NCI-H345 (cell line): ENCODE measurements at places on chromosomes 13 and 19.
A peak's percentile ranks its signal among the peaks of the same experiment; 100 is the strongest.

DNA sequence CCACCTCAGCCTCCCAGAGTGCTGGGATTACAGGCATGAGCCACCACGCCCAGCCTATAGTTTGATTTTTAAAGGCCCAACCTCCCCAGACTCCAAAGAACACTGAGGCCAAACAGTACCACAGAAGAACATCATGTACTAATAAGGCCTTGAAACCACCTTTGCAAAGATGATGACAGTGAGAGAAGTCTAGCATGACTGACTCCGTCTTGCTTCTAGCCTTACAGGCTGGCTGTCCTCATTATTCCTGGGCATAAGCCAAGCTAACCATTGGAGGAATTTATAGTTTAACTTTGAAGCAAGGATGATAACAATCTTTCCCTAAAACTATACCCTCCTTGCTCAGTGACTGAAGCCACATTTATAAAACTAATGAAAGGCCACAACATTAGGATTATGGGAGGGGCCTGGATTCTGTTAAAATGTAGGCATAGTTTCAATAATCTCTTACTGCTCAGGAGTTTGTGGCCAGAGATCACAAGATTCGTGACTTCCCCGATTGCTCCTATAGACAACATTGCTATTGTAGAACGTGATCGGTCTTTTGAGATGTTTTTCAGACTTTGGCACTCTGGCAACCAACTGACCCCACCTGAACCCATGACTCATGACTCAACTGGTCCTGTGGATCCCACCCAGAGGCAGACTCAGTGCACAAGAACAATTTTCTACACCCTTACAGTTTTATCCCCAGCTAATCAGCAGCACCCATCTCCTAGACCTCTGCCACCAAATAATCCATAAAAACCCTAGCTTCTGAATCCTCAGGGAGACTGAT, 17.6 kb downstream of the GPR42 start:
- no peak for DNase-seq

DNA sequence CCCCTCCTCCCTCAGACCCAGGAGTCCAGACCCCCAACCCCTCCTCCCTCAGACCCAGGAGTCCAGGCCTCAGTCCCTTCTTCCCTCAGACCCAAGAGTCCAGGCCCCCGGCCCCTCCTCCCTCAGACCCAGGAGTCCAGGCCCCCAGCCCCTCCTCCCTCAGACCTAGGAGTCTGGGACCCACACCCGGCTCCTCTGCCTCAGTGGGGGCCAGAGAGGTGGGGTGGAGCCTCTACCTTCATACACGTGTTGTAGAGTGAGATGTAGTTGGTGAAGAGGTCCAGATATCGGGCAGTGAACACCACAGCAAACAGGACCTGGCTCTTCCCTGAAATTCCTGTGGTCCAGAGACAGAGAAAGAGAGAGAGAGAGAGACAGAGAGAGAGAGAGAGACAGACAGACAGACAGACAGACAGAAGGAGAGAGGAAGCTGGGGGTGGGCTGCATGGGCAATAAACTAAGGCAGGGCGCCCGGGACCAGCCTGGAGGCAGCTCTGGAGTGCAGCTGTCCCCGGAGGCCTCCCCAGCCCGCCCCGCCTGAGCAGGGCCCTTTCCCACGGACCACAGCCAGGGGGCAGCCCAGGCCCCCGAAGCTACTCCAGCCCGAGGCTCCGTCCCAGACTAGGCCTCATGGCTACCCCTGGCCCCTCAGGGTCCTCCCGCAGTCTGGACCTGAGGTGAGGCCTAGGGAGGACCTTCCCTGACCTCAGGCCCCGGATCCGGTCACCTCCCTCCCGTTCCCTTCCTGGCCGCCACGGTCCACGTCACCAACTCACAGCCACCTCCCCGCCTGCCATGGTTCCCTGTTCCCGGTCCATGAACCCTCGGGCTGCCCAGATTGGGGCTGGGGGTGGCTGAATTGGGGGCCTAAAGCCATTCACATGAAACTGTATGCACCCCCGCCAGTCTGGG, 907 bp downstream of the KDELR1 start:
- DNase-seq = peak; percentile 28

DNA sequence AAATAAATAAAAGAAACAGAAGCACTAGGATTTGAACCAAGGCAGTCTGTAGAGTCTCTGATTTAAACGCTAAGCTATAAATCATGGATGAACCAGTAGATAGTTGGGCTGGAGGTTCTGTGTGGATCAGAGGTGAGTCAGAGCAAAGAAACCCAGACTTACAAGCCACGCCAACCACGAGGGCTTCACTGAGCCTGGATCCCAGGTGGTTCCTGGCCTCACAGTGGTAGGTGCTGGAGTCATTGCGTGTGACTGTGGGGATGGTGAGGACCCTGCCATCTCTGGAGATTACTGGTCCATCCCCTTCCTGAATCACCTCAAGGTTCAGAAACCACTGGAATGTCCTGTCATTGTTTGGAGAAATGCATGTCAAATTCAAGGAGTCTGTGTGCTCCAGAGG, 19.3 kb upstream of the CEACAM20 start:
- DNase-seq = no peak

- DNase-seq = no peak
Measured at GRCh38 chr19:4013886-4014540, 6.5 kb downstream of the PIAS4 start.

DNA sequence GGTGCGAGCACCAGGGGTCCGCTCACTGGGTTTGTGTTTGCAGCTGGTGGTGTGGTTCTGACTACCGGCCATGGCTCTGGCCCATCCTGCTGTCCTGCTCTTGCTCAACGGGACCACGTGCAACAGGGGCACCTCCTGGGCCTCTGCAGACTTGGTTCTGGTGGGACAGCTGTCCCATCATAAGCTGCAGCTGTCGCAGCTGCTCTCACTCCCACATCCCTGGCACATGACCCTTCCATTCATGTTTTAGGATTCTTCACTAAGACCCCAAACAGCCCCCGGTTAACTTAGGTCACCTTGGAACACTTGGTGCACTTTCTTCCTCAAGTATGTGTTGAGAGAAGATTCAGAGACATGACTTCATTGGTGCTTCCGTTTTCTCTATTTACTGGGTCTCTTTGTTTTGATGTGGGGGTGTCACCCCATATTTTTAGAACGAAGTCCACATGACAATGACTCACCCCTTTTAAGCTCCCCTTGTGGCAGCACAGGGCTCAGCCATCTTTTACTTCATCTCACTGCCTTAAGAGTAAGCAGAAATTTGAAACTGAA, 68.4 kb upstream of the ARHGEF7 start:
- no peak for DNase-seq

DNA sequence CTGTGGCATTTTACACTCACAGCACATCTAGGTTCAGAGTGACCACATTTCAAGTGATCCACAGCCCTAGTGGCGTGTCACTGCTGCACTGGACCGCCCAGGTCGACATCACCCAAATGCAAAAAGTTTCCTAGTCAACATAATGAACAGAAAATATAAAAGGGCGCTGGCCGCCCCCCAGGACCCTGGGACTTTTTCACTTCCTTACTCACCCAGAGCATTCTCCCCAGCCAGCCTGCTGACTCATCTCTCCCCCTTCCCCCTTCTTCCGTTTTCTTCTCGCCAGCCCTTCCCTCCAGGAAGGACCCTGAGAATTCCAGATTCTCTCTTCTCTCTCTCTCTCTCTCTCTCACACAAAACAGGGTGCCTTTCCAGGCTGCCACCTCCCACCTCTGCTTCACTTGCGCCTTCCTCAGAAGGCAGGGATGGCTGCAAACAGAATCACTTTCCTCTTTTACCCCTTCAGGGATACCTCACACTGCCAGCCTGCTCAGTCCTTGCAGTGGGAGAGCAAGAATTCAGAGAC, 21.0 kb upstream of the GRWD1 start:
- no peak for DNase-seq

GRCh38 chr19:56821209-56821608, 19.3 kb downstream of the PEG3 start:
- DNase-seq = no peak

DNA sequence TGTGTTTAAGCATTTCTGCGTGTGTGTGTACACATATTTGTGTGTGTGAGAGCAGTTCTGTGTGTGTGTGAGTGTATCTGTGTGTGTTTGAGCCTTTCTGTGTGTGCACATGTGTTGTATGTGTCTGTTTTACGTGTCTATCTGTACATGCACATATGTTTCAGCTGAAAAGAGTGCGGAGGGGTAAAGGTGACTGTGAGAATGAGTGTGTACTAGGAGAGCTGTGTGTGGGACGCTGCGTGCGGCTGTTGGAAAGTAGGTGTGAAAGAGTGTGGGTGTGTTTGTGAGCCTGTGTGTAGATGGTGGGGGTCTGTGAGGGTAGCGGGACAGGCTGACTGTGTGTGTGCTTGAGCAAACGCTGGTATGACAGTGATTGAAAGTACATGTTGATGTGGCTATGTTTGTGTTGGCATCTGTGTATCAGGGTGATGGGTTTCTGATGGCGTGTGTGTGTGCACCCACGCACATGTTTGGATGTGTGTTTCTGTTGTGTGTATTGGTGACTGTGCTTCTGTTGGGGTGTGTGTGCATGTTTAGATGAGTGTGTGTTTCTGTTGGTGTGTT, 7.5 kb upstream of the TPM4 start:
- no peak for DNase-seq

DNA sequence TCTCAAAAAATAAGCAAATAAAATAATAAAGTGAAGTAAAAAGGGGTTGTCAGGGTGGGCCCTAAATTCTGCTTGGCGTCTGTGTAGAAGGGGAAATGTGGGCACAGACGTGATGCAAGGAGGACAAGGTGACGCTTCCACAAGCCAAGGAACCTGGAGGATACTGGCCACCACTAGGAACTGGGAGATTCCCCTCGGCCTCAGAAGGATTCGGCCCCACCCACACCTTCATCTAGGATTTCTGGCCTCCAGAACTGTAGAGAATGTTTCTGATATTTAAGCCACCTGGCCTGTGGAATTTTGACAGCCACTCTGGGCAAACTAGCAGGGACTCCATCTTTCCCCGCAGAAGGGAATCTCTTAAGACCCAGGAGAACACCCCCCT, 1.1 kb downstream of the PLEKHJ1 start:
- DNase-seq = no peak

DNA sequence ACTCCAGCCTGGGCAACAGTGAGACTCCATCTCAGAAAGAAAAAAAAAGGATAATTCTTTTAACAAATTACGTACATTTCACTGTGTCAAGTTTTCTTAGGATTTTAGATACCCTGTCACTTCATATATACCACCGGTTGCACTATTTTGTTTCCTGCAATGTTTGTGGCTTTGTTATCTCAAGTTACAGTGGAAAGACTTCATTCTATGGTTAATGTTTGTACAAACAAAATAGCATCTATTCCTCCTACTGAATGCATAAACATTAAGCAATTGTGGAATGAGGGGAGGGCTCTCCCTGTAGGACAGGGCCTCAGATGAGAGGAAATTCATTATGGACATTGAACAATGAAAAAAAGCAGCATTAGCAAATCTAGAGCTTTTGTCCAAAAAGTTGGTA, 120.1 kb downstream of the DNAJC3 start:
- DNase-seq = no peak

DNA sequence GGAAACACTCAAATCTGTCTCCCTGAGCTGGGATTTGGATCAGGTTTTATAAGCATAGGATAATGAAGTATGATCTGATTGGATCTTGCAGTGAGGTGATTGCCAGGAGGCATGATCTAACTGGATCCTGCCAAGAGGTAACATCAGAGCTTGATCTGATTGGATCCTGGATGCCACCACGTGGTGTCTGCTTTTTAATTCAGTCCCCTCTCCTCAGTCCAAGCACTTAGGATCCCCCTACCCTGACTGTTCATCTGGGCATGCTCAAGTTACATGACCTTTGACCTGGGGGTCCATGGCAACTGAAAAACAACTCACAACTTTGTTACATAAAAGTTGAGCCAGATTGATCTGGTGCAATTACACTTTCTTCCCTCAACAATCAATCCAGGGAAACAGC, 47.5 kb upstream of the LSM14A start:
- DNase-seq = no peak

- DNase-seq = no peak
Measured at GRCh38 chr19:7988307-7988706, 17.1 kb downstream of the ELAVL1 start.

- DNase-seq = no peak
Measured at GRCh38 chr13:29143847-29144246, 323.7 kb downstream of the MTUS2 start.

- no peak for DNase-seq
Measured at GRCh38 chr13:104466016-104466415, 1399.8 kb upstream of the SLC10A2 start.

DNA sequence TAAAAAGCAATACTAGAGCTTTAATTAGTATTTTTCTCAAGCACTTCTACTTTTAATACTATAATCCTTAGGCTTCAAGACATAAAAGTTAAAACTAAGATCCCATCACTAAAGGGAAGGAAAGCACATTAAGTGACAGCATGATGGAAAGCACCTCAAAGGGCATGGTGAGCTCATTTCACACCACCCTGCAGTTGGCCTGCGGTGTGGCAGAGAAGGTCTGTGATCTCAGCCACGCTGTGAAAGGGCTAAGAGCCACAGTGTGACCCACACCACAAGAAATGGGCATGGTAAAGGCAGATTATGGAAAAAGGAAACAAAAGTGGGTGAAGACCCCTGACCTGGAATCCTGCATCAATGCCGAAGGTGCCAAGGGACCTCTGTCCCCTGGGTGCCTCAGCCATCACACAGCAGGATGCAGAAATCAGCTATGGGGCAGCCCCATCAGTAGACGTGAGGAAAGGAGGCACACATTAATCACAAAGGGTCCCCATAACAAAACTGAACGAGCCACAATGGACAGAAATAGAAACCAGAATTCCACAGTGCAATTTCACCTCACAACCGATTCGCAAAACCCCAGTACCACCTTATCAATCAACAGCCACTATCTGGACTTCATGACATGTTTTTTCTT, 33.6 kb downstream of the TUBGCP3 start:
- DNase-seq = no peak

- DNase-seq = no peak
Measured at GRCh38 chr13:21742096-21742495, 71.2 kb downstream of the FGF9 start.

GRCh38 chr19:42658076-42658475, 63.4 kb upstream of the CEACAM8 start:
- DNase-seq = no peak

DNA sequence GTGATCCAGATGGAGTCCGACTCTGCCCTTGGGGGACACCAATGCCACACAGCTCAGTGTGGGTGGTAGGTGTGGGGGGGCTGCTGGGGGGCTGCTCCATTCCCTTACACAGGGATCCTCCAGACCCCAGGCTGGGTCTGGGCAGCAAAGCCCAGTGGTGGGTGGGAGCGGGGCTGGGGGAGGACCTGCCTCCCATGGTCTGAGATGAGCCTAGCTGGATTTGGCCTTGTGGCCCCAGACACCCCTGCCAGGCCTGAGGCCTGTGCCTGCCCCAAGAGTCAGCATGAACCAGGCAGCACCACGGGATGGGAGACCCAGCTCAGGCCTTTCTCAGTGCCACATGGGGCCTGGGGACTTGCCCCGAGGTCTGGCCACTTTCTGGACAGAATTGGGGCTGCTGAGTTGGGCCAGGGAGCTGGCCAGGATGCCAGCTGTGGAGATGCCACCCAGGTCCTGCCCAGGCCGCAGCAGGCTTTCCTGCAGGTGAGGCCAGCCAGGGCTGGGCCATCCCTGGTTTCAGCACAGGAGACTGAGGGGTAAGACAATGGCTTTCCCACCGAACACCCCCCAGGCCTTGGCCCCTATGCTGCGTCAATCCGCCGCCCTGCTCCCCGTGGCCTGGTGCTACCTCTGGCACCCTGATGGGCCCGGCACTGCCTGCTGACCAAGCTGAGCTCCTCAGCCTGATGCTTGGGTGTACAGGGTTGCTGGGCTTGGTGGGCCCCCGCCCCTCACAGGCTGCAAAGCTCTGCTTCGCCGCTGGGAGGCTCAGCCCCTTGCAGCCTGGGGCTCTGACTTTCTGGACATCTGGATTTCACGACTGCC, 24.2 kb downstream of the CEBPG start:
- DNase-seq = no peak

GRCh38 chr19:55165952-55166529, 372 bp downstream of the DNAAF3 start:
- DNase-seq = peak; percentile 75
